EL (cell line): ENCODE measurements at places on chromosomes 1 and 21.

- no peak for DNase-seq
These were observed 1.3 kb downstream of the FOXJ3 start for GRCh38 chr1:42333662-42334239.

DNA sequence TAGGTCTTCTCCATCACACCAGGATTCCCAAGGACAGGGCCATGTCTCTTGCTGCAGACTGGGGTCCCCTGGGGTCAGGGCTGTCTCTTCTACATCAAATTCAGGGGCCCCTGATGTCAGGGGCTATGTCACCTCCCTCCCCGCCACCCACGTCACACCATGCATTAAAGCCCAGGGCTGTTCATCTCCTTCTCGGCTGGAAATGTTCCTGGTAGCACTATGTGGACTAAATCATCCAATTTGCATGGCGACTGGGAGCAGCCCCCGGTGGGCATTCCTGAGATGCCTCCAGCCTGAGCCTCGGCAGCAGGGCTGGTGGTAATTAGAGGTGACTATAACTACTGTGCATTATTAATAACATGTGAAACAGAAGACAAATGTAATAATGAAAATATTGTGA, 151.7 kb upstream of the HMGB4 start:
- no peak for DNase-seq

DNA sequence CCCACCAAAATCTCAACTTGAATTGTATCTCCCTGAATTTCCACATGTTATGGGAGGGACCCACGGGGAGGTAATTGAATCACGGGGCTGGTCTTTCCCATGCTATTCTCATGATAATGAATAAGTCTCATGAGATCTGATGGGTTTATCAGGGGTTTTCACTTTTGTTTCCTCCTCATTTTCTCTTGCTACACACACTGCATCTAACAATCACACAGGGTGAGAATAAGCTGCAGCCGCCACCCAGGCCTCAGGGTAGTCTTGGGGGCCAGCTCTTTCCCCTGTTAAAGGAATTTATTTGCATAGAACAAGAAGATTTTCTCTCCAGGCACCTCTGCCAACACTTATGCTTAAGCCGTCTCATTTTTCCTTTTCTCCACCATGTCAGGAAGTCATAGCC, 26.0 kb upstream of the GBP6 start:
- no peak for DNase-seq

GRCh38 chr1:67342076-67342890, 34.6 kb downstream of the IL12RB2 start:
- DNase-seq: no peak

GRCh38 chr1:109513110-109513710, 3.7 kb upstream of the AMIGO1 start:
- no peak for DNase-seq

GRCh38 chr1:206079135-206079534, 26.2 kb downstream of the RHEX start:
- DNase-seq: no peak

DNA sequence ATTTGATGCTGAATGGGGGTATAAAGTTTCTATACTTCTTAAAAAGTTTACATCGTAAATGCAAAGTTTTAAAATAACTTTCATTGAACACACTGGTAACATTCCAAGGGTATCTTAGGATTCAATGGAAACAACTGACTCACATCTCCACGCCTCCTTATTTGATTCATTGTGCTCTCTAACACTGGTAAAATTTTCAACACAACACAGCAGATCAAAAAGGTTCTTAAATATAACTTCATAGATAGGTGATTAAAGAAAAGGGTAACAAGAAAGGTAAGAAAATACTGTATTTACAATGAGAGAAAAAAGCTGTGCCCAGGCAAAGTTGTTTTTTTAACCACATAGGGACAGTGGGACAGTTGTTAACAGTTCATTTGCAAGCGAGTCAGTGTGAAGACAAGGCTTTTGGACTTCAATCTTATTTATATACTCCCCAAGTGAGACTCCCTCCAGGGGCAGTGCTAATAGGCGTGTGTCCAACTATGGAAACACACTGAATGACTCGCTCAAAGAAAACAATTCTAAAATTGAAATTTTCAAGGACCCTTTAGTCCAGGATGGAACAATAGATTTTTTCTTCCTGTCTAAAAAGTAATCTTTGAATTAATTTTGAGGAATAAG, 140.5 kb downstream of the TIAM1 start:
- peak; percentile 25 for DNase-seq

- peak; percentile 33 for DNase-seq
These were observed 1.4 kb downstream of the RCC1 start for GRCh38 chr1:28507247-28507645.

- DNase-seq: no peak
These were observed 26.9 kb upstream of the RCC2 start for GRCh38 chr1:17466359-17466758.

DNA sequence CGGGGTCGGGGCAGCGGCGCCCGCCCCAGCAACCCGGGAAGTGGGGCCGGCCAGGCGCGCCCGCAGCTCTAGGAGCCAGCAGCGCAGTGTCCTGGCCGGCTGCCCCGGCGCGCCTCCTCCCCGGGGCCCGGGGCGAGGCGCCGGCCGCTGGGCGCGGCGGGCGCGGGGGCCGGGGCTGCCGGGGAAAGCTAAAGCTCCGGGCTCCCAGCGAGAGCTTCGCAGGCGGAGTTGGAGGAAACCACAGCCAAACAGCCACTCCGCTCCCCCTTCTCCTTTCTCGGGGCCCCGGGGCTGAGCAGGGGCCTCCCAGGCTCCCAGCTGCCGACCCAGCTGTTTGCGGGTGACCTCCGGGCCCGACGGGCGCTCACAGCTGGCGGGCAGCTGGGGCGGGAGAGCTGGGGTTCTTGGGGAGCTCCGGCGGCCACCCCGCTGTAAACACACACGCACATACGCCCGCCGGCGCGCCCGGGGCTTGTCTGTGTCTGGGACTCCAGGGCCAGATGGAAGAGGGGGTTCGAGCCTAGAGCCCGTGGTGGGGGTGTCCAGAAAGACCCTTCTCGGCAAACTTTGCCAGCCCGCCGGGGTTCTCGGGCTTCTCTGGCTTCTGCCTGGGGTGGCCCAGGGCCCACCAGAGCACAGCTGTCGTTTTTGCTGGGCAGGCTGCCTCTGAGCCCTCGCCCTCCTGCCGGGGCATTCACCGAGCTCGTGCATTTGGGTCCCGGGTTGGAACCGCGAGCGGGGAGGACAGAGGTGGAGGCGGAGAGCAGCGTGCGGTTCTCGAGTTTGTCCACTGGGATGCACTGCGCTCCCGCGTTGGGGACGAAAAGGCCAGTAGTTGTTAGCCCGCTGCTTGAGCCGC, 1.5 kb downstream of the AJAP1 start:
- no peak for DNase-seq

GRCh38 chr1:210688512-210689234, 360.0 kb downstream of the HHAT start:
- DNase-seq: peak; percentile 10

GRCh38 chr1:12098786-12099185, 35.7 kb downstream of the TNFRSF8 start:
- DNase-seq: no peak

DNA sequence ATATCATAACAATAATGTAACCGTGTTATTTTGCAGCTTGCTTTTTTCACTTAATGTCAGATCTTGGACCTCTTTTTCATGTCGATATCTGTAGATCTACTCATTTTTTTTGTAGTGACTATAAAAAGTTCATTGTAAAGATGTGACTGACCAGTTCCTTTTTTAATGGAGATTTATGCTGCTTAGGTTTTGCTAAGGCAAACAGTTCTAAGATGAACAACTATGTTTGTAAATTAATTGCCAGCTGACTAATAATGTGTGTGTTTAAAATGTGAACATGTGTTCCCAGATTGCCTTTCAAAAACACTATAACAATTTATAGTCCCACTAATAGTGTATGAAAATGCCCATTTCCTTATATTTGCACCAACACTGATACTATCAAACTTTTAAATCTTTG, 18.1 kb upstream of the EPS8L3 start:
- no peak for DNase-seq

DNA sequence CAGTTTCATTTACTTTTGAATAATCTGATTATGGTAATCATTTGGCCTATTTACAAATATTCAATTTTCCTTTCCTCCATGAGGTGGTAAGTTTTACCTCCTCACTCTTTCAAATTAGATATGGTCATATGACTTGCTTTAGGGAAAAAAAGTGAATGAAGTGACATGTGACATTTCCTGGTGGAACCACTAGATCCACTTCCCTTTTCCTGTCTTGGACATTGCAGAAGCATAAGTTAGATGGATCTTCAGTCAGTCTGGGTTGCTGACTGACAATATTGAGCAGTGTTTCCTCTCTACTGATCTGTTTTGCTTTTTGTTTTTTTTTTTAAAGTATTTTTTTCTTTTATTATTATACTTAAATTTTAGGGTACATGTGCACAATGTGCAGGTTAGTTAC, 481.1 kb upstream of the PTBP2 start:
- no peak for DNase-seq

DNA sequence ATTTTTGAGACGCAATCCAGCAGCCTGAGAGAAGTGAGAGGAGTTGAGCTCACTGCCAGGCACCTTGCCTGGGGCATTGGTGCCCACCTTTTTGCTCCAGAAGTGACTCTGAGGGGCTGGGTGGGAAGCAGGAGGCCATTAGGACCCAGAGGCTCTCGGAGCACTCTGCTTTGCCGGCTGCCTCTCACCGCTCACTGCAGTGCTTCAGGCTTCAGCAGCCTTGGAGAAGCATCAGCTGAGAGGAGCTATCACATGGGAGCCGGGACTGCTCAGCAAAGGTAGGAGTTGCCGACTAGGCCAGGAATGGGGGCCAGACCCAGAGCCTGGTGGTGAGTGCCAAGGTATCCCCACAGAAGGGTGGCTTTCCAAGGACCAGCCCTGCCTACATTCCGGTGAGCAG, at the start of gene GPR61:
GPR61 (plus strand) TSS at position 197 of the 400 bp plus-strand sequence. CDS start 3,151 bp downstream, outside the sequence.
- no peak for DNase-seq

DNA sequence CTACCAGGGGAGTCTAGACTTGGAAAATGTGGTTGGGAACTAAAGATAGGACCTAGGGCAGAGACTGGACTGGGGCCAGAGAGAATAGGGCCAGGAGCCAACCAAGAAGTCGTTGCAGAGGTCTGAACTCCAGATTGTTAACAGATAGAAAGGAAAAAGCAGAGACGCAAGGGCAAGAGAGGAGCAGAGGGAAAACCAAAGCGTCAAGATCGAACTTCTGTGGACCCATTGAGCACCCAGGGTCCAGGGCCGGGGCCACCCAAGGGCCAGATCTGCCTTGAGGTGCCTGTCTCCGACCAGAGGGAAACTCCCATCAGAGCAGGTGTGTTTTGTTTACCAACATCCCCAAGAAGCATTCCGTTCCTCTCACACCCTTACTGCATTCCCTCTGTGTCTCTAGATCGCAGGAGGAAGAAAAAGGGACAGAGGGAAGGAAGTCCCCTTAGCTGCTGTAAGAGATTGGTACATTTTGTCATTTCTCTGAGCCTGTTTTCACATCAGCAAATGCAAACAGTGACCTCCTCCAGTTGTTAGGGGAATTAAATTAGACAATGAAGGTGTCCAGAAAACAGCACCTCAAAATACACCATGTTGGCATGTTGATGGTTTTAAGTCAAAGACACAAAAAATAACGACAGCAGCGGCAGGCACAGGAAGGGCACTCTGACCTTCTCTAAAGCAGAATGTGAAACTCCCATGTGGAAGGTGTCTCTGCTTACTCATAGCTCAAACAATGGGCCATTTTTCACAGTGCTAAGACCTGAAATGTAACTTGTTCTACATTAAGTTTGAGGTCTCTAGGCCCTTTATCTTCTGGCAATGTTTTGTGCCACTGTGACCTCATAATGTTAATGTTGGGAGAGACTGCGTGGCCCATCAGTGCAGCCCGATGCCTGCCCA, 105.8 kb upstream of the RAB4A start:
- no peak for DNase-seq

DNA sequence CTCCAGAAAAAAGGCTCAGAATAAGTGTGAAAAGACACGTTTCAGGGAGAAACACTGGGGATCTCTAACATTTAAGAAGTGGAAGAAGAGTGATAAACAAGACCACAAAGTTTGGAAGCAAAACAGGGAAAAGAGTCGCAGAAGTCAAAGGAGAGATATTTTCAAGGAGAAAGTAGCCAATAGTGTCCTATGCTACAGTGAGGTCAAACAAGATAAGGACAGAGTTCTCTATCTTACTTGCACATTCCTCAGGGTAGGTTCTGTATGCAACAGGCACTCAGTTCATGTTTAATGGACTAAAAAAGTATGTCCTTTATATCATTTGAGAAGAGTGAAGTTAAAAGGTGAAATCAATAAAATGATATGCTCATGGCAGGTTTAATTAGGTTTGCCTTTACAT, 13.8 kb upstream of the EDEM3 start:
- DNase-seq: no peak

DNA sequence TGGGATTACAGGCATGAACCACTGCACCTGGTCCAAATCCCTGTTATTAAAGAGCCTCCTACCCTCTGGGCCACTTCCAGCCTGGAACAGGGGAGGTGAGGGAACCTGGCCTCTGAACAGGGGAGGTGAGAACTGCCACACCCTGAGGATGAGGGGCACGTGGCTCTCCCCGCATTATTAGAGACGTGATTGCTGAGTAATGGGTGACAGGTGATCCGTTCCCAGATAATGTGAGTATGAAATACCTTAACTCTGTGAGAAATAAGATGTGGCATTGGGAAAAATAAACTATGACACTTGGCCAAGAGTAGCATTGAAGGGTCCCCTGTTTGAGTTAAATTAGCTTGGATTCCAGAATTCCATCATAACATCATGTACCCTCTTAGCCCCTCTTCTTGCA, 13.6 kb upstream of the SLC25A34 start:
- DNase-seq: no peak

DNA sequence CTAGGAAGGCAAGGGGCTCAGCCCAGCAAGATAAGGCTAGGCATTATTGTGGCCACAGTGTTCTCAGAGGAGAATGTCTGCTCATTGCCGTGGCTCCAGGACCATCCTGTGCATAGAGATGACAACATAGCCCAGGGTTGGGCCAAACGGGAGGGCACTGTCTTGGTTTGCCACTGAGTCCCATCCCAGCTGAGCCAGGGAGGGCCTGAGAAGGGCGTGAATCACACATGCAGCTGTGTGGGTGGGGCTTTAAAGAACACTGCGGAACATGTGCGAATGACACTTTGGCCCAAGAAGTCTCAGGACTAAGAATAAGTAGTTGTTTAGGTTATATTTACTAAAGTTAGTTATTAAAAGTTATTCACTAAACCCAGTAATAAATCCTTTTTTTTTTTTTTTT, 18.5 kb downstream of the CHAF1B start:
- no peak for DNase-seq
